ENCODE measurements at places on chromosomes 5 and 9.

DNA sequence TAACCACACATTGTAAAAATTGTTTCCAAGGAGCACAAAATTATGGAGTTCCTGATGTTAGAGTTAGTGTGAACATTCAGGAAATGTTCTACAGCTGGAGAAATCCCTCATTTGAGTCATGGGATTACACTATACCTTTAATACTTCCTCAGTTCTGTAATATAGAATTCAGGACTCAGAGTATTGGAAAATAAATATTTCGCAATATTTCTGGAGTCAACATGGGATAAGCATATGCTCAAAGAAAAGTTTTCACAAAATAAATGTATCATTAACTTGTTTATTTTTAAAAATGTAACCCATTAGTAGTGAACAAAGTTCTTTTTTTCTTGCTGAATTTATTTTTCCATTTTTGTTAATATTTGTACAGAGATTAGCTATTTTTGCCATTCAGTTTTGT is 8.6 kb downstream of the CYLC2 start:
- DNase-seq, result no peak

- DNase-seq, result no peak
These were observed 103.2 kb downstream of the NR2F1-AS1 start for GRCh38 chr5:93477816-93478215.

GRCh38 chr9:109973336-109973735 is 193.3 kb downstream of the PALM2AKAP2 start:
- no peak for DNase-seq

DNA sequence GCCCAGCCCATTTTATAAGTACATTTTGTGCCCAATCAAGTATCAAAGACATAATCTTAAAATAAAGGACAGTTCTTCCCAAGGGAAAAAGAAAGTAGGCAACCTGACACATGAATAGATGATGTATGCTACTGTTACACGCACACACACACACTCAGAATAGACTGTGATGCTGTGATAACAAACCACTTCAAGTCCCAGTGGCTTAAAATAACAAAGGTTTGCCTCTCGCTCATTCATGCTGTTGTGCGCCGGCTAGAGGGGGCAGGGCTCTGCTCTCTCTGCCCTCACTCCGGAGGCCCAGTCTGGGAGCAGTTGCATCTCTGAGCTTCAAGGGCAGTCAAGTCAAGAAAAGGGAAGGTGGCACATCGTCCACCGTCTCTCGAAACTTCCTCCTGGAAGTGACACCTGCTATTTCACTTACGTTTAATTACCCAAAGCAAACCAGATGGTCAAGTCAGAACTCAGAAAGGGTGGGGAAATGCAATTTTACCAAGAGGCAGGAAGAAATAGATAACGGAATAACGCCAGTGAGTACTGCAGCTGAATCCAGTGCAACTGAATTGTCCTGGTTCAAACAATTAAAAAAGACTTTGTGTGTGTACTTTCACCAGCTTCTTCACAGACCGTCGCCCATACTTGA is 43.3 kb downstream of the ANKRD33B start:
- no peak for DNase-seq

DNA sequence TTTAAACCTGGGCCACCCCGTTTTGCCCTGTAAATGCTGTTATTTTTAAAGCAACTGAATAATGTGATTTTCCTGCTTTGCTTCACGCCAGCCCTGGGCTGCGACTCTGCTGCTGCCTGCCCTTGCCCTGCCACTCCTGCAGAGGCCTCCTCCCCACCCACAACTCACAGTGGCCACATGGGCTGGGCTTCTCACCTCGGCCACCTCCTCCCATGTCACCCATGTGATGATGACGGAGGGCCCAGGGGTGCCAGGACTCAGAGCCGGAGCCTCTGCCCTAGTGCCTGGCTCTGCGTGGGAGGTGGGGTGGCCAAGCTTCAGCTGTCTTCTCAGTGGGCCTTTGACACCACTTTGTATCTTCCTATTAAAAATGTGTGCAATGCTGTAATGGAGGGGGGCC is 48.1 kb upstream of the NKD2 start:
- DNase-seq, result no peak
